ELF-1 (cell line): ENCODE measurements at places on chromosomes 7 and 10.

DNA sequence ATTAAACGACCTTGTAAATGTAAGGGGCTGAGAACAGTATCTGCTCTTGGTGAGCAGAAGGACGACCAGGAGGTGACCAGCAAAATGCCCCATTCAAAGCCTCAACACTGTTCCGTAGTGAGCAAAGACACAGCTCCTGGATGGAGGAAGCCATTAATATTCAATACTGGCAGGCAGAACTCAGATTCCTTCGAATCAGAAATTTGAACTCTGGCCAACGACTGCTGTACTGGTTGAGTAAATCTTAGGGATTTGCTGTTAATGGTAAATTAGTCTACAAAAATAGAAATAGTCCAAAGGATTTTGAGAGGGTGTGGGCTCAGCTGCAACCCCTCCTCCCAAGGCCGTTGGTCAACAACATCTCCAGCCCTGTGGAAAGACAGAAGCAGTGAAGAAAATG lies 130.5 kb upstream of the PFKP start:
- no peak for DNase-seq

- no peak for DNase-seq
These were observed 114.7 kb upstream of the ADCY1 start for GRCh38 chr7:45459476-45459875.

- DNase-seq = no peak
These were observed 14.7 kb downstream of the CYTH3 start for GRCh38 chr7:6257675-6258074.

DNA sequence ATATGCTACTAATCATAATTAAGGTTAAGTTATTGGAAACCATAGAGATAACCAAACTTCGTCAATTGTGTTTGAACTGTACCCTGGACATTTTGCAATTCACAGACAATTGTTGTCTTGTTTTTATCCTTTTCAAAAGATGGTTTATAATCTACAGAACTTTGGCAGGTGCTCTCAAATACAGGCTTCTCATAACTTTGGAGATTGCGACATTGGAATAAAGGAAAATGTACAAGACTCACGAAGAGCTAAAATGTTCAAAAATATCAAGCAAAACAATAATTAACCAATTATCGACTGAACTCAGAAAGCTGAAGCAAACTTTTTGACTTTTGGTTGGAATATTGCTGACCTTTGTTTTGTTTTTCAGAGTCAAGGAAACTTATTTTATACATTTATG lies 88.4 kb upstream of the GPR22 start:
- no peak for DNase-seq

DNA sequence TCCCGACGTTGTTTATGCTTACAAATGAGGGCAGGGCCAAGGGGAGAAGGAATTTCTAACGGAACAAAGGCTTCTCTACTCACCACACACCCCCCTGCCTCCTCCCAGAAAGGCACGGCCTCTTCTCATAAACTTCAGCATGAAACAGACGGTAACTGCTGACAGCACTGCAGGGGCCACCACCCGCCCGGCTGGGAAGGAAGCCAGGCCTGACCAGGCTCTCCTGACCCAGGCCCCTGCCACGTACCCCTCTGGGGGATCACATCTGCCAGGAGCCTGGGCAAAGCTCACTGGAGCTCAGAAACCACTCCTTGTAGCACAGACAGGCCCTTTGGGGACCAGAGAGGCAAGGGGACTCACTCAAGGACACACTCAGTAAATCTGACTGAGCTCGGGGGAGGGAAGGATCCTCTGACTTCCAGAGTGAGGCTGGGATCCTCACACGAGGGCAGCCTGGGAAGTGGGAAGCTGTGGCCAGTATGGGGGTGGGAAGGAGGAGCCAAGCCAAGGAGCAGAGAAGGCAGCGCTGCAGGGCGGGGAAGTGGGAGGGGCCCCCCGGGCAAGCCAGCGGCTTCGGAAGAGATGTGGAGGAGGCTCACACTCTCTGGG lies 46.1 kb downstream of the ZCCHC24 start:
- DNase-seq = peak; percentile 82

DNA sequence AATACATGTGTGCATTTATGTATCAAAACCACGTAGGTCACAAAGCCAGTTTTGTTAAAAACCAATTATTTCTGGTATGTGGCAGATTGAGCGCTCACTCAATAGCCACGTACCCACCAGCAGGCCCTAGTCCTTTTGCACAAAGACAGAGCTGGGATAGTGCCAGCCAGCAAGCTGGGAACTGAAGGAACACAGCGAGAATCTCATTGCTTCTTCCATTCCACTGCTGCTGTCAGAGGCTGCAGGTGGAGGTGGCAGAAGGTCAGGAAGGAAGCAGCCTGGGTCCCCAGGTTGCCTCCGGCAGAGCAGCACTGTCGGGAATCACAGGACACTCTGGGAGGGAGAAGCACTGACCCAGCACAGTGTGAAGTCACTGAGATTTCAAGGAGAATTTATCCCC lies 385.5 kb upstream of the PFKP start:
- no peak for DNase-seq

DNA sequence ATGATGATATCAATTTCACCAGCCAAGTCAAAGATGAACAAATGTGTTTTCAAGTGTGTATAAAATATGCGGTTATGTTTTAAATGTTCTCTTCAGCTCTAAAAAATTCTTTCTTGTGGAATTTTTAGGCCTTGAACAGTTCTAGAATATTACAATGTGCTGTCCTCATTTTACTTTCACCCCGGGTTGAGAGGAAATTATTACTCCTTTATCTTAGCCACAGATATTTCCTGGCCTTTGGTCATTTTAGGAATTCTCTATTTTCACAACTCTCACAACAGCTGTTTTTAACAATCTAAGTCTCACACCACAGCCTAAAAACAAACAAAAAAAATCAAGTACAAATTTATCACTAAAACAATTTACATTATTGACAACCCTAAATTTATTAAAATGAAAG lies 112.2 kb upstream of the HGF start:
- DNase-seq = no peak

- DNase-seq = no peak
These were observed 185.2 kb downstream of the AGMO start for GRCh38 chr7:15376600-15376999.

DNA sequence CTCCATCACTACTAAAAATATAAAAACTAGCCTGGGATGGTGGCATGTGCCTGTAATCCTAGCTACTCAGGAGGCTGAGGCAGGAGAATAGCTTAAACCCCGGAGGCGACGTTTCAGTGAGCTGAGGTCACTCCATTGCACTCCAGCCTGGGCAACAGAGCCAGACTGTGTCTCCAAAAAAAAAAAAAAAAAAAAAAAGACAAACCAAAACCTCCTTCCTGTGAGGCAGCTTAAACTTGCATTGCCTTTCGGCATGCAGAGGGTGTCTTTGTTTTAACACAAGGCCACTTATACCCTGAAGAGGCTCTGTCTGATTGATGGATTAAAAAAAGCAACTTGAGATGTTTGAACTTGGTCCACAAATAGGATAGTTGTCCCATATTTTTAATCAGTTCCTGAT lies 128.4 kb upstream of the RSU1 start:
- peak; percentile 32 for DNase-seq

DNA sequence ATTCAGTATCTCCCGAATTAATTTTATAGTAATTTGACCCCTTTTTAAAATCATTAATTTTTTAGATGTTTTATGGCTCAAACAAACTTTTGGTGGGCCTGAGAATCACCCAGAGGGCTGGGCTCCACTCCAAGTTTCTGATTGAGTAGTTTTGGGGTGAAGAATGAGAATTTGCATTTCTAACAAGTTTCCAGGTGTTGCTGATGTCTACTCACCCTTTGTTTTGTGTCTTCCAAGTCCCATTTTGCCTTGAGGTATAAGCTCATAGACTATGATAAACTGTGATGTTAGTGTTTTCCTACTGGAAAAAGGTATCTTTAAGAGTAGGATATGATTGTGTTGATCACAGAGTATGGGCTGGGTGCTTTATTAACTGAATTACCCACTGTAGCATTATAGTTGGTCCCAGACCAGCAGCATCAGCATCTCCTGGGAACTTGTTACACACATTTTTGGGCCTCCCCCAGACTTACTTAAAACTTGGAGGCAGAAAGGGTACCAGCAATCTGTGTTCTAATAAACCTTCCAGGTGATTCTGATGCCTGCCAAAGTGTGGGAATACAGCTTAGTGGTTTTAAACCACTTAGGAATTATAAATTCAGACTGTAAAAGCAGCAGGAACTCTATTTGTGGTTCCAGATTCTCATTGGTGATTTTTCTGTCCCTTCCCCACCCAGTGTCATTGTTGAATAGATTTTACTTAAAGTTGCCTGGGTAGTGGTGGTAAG lies 19.1 kb downstream of the ZNRF2 start:
- no peak for DNase-seq

GRCh38 chr10:95819620-95820329 lies 63.8 kb downstream of the ENTPD1 start:
- no peak for DNase-seq

DNA sequence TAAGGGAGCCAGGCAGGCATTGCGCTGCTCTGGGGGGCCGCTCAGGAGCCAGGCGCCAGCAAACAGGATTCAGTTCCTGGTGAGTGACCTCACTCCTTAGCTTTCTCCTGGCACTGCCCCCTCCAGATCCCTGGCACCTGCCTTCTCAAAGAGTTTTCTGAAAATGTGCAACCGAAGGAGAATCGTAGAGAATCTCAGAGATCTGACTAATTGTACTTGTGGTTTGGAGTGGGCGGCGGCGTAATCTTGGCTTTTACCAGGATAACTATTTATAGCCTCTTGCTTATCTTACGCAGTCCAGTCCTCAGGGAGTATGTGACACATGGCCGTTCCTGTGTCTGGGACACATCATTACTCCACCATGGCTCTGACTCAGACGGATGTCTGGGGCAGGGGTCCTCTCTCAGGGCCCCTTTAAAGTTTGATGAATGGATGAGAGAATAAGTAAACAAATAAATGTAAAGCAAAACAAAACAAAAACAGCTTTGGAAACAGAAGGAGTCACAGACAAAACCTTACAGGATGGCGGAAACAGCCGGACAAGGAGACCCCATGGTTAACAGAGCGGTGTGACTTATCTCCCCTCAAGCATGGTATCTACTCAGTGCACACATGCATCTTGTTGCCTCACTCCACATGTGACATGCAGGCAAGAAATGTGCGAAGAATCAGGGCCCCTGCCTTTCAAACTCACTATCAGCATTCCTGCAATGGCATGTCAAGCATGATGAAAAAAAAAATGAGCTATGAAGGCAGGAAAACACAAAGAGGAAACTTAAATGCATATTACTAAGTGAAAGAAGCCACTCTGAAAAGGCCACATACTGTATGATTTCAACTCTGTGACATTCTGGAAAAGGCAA lies 99.7 kb downstream of the TNS3 start:
- DNase-seq = no peak

DNA sequence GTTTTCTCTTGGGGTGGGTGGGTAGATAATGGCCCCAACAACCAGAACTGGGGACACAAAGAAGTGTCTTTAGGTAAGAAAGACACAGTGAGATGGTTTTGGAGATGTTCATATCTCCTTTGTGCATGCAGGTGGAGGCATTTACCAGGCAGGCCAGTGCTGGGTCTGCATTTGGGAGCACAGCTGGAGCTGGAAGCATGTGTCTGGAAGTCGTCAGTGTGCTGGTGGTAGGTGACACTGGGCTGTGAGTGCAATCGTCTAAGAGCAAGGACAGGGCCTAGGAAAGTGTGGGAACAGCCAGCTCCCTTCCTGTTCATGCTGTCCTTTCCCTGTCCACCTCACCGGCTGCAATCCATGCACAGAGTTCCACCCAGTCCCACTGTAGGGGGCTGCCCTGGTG lies 88.3 kb upstream of the ZNF32 start:
- no peak for DNase-seq

- no peak for DNase-seq
These were observed 162.0 kb downstream of the IQUB start for GRCh38 chr7:123372368-123372767.

DNA sequence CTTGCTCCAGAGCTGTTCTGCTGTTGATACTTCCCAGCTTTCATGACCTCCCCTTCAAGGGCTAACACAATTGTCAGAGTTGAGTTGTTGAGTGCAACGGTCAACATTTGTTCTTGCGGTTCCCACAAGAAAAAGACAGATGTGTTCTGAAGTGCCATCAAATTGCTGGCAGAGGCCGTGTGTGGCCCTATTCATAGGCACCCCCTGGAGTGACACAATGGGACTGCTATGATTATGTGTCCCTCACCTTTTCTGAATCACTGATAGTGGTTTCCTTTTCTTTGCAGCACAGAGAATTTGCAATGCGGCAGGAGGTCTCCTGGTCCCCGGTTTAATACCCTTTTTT lies 5.8 kb upstream of the IGFBP1 start:
- no peak for DNase-seq

- no peak for DNase-seq
These were observed 396.5 kb downstream of the ADRA2A start for GRCh38 chr10:111473361-111473760.

DNA sequence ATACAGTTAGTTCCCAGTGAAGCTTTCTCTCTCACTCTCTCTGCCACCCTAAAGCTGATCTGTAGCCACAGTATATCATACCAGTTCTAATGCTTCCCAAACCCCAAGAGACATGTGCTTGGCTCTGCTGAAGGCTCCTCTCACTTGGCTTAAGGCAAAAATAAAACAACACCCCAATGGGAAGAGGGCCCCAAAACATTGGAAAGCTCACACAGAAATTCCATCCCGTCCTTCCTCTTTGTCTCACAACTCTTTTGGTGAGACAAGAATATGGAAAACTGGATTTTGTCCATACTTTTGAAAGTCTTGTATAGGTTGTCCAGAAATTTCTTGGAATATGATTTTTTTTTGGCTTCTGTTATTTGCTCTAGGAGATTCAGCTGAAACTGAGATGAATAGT lies 56.1 kb upstream of the WNT16 start:
- no peak for DNase-seq
